ENCODE measurements at places on chromosomes 16 and 17.

DNA sequence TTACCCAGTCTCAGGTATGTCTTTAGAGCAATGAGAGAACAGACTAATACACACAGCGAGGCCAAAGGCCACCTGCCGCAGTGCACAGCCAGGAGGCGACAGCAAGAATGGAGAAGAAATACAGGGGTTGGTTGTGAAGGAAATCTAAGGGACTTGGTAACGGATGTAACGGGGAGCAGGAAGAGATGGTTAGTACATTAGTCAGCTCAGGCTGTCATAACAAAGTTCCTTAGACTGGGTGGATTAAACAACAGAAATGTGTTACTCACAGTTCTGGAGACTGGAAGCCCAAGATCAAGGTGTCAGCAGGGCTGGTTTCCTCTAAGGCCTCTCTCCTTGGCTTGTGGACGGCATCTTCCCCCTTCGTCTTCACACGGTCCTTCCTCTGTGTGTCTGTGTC is 47.1 kb downstream of the TVP23C start:
- no peak for DNase-seq

DNA sequence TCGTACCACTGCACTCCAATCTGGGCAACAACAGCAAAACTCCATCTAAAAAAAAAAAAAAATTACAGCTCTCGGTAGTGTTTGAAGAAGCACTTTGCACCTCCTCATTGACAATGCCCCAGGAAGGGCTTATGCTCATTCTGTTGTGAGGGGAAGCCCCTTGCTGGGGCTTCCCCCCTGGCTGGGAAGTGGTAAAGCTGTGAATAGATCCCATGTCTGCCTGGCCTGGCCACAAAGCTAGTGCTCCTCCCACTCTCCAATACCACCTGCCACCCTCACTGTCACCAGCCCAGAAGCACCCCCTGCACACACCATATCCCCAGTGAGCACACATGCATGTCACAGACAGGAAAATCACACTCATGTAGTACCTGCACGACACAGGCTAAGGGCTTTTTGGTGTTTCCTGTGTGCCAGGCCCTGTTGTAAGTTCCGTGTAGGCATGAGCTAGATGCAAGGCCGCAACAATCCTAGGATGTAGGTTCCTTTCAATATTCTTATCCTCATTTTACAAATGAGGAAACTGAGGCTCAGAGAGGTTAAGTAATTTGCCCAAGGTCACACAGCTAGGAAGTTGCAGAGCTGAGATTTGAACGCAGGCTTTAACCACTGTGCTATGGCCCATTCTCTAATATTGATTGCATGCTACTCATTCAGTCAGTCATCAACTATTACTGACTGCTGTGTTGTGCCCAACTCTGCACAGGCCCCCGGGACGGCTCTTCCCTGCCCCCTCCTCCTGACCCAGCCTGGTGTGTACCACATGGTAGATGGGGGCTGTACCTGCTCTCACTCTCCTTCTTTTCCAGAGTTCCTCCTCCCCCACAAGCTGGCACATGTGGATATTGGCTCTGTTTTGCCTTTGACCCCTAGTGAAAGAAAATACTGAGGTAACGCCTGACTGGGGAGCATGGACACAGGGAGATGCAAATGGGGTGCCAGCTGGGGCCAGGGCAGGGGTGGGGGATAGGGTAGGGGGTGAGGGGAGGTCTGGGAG is 11.9 kb upstream of the COL1A1 start:
- peak; percentile 70 for DNase-seq

DNA sequence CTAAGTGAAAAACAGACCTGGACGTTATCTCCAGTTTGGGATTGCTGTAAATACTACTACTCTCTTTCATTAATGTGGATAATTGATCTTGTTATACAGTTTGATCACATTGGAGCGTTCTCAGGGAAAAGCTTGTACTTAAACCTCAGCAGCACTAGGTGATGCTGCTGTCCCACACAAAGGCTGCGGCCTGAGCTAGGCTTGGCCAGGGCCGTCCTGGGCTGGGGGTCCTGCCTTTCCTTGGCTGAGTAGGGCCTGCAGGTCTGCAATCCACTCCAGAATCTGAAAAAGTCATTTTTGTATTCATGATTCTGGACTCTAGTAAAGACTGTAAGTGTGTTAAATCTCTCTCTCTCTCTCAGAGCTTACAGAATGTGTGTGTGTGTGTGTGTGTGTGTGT is 23.7 kb upstream of the PMFBP1 start:
- no peak for DNase-seq

- DNase-seq: no peak
Measured at GRCh38 chr16:78452025-78452555, 352.6 kb downstream of the WWOX start.

- no peak for DNase-seq
Measured at GRCh38 chr17:49508866-49509587, 13.9 kb downstream of the NGFR start.

DNA sequence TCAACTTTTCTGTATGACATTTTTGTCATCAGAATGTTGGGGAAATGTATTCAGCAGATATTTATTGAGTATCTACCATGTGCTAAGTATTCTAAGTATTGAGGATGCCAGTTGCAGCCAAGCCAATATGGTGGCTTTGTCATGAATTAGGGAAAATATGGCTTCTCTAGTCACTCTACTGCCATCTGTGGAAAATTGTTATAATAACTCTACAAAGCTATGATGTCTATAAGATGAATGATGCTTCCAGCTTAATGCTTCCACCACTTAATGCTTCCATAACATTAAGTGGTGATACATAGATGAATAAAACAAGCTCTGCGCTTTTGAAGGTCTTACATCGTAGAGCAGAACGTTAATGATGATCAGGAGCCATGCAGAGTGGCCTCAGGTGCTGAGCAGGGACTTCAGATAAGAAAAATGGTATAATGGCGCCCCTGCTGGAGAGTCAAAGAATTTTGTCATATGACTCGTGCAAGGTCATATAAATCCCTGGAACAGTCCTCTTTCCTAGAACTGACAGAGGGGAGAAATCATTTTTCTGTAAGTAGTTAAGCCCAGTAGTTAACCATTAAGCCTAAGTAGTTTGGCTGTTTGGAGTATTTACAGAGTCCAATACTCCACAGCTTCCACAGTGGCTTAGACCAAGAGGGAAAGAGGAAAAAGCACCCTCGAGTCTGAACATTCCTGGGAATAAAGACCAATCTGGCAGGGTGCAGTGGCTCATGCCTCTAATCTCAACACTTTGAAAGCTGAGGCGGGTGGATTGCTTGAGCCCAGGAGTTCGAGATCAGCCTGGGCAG is 2.7 kb upstream of the TMIGD1 start:
- DNase-seq: peak; percentile 80

- DNase-seq: no peak
Measured at GRCh38 chr16:86344586-86344871, 165.8 kb upstream of the FOXF1 start.

- DNase-seq: no peak
Measured at GRCh38 chr16:31286421-31287032, 26.8 kb downstream of the ITGAM start.

DNA sequence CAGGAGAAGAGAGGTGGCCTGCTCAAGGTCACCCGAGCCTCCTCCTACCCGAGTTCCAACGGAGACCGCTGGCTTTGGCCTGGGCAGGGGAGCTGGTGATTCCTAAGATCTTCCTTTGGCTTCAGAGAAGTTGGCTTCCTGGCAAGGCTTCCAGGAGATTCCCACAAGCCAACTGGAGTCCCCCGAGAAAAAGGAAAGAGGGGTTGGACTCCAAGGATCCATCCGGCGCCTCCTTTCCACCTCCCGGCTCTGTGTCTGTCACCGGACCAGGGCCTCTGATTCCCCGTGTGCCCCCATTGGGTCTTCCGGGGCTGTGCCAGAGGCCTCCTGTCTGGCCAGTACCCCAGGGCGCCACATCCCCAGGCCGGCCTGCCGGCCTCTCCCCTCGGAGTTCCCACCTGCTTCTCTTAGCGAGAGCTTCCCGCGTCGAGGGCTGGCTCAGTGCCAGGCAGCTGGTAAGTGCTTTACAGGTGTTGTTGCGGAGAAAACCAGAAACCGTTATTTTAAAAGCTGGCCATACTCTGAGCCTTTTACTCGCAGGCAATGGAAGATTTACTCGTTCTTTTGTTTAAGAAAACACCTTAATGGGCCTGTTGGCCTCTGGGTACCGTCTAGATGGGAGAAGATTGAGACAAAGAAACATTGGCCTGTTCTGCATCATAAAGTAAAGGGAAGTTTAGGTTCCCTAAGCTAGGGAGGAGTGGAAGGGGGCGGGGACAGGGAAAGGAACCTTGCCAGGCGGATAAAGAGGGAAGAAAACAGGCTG is 258.4 kb upstream of the SDK2 start:
- no peak for DNase-seq
